ENCODE measurements at places on chromosomes 5 and 9. TPM values are rescaled to one million over a fixed set of nuclear protein-coding genes. Genes with fewer than 3 reads are reported as not detected.

DNA sequence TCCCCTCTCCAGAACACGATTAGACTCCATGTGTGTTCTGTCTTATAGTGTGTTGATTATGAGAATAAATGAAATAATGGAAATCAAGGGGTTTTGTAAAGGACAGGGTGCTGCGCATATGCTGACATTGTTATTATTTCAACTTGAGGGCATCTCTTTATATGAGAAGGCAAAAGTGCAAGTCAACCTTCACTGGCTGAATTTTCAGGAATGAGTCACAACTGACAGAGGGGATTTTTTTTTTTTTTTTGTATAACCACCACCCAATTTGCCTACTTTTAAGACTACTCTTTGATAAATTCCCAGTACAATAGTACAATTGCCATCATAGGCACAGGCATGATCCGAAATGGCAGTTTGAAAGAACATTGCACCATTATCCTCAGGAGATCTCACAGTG, 419.2 kb upstream of the NMUR2 start:
- no peak for DNase-seq

- DNase-seq = no peak
Measured at GRCh38 chr5:60209146-60209840, 315.8 kb upstream of the PDE4D start.

- DNase-seq = no peak
Measured at GRCh38 chr9:111197256-111197655, 132.8 kb downstream of the OR2K2 start.

DNA sequence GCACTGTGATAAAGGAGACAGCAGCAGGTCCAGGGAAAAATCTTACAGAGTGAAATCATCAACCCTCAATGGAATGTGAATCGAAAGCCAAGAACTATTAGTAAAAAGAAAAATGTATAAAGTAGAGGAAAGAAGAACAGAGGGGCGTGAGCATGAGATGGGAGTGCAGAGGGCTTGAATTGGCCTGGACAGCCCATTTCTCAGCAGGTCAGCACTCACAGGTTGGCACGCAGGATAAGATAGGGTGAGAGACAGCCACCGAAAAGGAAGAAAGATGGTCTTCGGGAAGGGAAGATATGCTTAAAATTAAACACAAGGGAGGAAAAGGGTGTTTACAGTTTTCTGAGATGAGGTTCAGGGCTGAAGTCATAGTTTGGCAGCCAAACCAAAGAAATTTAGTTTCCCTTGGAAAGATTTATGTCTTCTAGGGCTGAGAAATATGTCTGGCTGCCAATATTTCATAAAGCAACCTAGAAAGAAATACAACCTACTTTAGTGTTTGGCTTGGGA, 524.7 kb downstream of the SPATA31D1 start:
- DNase-seq = no peak

GRCh38 chr5:160348080-160348479, 22.3 kb downstream of the C1QTNF2 start:
- DNase-seq = no peak

The NR5A1 gene
- polyA plus RNA-seq = 0.19 TPM
